ENCODE measurements at places on chromosomes 3 and 15.

DNA sequence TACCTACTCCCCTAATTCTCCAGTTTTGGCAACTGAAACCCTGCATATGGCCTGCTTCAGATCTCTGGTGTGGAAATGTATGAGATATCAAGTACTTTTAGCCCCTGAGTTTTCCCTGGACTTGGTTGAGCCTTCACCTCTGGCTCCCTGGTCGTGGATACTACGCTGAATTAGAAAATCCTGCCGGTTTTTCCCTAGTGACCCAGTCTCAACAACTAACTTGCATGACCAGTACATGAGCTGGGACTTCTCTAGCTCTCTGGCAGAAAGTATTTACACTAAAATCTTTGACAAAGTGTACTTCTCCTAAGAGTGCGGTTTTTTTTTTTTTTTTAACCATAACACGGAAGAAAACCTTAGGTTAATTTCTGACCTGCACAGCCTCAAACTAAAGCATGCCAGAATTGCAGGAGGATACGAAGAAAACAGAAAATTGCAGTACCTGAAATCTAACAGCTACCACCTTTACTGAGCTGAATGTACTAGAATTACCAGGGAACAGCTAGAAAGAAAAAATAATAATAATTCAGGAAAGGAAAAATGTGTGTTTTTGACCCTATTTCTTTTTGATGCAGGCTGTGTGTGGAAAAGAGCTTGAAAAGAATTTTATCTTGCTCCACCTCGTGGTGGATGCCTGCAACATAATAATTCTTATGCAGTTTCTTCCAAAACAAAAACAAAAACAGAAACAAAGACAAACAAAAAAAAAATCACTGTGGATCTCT is 165.6 kb downstream of the GMNC start:
- DNase-seq: no peak

DNA sequence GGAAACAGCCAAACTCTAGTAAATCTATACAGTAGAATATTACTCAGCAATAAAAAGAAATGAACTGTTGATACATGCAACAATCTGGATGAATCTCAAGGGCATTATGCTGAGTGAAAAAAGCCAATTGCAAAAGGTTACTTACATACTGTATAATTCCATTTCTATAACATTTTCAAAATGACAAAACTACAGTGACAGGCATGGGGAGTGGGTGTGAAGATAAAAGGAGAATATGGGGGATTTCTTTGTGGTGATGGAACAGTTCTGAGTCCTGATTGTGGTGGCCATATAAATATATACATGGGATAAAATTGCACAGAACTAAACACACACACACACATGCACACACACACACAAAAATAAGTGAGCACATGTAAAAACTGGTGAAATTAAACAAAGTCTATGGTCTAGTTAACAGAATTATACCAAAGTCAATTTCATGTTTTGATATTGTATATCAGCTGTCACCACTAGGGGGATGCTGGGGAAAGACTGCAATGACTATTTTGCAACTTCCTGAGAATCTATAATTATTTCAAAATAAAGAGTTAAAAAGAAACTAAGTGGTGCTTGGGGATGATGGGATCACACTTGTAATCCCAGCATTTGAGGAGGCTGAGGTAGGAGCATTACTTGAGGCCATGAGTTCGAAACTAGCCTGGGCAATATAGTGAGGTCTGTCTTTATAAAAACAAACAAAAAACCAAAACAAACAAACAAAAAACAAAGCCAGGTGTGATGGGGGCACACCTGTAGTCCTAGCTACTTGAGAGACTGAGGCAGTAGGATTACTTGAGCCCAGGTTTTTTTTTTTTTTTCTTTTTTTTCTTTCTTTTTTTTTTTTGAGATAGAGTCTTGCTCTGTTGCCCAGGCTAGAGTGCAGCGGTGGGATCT is 66.0 kb downstream of the SPTSSB start:
- DNase-seq: no peak

DNA sequence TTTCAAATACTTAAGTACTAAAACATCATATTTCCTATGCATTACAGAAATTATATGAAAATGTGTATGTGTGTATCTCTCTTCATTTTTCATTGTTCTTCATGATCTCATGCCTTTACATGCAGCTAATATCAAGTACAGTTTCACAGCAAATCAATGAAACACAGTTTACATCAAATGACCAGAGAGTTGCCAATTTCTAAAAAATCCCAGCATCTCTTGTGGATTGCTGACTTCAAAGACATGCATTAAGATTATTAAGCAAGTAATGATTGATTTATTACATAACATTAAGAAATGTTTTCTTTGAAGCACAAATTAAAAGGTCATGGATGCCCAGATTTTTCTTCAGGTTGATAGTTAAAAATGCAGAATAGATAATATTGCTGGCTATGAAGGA is 31.0 kb upstream of the TAFA4 start:
- no peak for DNase-seq

DNA sequence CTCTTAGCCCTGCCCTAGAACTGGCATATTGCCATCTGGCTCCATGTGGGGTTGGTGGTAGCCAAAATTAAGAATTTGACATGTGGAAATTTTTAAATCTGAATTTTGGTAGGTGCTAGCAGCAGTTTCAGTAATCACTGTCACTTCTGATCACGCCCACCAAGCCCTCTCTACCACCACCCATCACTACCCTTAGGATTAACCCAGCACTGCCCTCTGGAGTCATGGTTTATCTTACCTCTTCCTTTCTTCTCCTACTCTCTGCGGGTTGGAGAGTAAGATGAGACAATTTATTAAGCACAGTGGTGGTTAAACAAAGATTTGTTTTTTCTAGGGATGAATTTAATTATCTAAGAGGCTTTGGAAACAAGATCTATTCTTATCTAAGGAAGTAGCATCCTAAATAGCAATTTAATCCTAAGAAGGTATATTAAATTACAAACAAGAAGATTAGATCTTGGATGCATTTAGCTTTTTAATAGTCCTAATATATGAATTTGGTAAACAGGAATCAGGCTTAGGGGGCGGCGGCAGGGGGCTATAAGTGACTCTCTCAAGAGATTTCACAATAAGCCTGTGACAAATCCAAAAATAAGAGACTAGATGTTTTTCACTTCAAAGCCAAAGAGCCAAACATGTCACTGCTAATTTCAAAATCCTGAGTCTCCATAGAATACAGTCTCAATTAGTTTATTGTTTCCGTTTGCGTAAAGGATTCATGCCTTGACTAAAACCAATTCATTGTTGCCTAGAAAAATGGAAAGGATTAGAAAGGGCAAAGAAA is 498.4 kb upstream of the UBE2E2 start:
- no peak for DNase-seq

DNA sequence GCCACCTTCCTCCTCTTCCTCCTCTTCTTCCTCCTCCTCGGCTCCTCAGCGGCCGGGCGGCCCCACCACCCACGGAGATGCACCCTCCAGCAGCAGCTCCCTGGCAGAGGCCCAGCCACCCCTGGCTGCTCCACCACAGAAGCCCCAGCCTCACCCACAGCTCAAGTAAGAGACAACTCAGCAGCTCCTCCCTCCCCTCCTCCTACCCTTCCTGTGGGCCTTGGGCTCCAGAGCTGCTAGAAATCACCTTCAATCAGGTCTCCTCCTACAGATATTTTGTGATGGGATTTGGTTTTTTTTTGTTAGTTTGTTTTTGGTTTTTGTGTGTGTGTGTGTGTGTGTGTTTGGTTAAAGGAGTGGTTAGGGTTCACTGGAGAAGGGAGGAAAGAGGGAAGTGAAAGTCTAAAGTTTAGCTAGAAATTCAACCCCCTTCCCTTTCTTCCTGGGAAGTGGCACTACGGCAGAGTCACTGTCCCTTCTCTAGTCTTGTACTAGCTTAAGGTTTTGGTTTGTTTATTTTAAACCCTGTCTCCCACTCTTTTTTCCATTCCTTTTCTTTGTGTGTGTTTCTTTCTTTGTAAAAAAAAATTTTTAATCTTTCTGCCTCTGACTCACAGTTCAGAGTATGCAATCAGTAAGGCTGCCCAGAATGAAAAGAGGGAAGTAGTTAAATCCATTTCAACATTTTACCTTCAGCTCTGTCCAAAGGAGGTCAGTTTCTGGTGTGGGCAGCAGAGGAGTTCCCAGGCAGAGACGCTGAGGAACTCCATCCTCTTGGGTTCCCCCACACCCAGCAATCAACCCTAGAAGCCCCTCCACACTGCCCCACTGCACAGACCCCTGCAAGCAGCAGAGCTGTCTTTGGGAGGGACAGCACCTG is 29.0 kb upstream of the TIMP4 start:
- peak; percentile 87 for DNase-seq

- DNase-seq: no peak
These were observed 16.3 kb upstream of the EMC3 start for GRCh38 chr3:10002951-10003350.

GRCh38 chr3:138066383-138066782 is 49.0 kb downstream of the DZIP1L start:
- peak; percentile 39 for DNase-seq

- DNase-seq: no peak
These were observed 974.4 kb upstream of the ALCAM start for GRCh38 chr3:104392327-104392726.

Measured in activated CD4-positive, alpha-beta T cell treated with anti-CD3 and anti-CD28 coated beads, Interleukin-2, amount 50 U/mL, for 48 hours (primary cell).